ENCODE measurements at places on chromosomes 4 and X.

- no peak for DNase-seq
Observed at GRCh38 chr4:133620555-133620954, 471.5 kb downstream of the PCDH10 start.

DNA sequence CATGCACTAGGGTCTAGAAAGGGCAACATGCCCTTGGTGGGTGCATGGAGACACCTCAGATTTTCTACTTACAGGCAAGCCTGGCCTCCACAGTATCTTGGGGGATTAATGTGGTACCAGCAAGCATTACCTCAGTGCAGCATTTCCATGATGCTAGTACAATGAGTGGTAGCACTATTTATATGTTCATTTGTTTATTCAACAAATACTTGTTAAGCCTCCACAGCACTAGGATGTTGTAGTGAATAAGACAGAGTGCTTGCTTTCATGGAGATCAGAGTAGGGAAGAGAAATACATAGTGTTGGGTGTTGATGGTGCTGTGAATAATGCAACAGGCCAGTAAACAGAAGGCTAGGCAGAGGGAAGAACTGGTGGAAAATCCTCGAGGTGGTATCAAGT is 133.4 kb downstream of the KLHL8 start:
- DNase-seq: no peak

DNA sequence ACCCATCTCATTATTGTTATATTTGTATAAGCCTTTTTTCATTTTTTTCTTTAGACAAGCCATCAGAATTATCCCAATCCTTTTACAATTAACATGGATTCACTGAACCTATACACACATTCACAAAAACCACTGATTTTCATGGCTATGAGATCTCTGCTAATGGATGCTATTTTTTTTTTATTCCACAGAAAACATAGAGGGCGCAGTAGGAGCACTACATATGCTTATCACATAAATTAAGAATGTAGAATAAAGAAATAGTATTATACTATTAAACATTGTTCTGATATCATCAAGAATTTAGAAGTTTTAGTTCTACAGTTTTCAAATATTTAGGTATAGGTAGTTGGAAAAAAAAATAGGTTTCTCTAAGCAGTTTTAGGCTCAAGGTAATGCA is 1477.4 kb downstream of the ARAP2 start:
- DNase-seq: no peak

- DNase-seq: no peak
Observed at GRCh38 chr4:16192057-16192456, 34.2 kb downstream of the TAPT1 start.

- DNase-seq: no peak
Observed at GRCh38 chrX:72461766-72462165, 110.9 kb downstream of the HDAC8 start.
